Umbilical cord (tissue), 2 donors: ENCODE measurements at places on chromosomes 3 and 15. TPM values are rescaled to one million over a fixed set of nuclear protein-coding genes. Genes with fewer than 3 reads are reported as not detected.

Gene IL17RE
- 0.72 TPM for total RNA-seq

Gene LMAN1L
- 1.2 TPM for total RNA-seq

Gene CFAP91
- total RNA-seq: 14.2 TPM

Gene DNASE1L3
- 1.9 TPM for total RNA-seq

Gene STX19
- 9.4 TPM for total RNA-seq

Gene CDCP1
- total RNA-seq: 0.72 TPM

Gene GABRR3
- total RNA-seq: 4.6 TPM

Gene CCPG1
- 27.7 TPM for total RNA-seq

- DNase-seq: no peak
These were observed 44.5 kb downstream of the CMSS1 start for GRCh38 chr3:99862208-99862607.

DNA sequence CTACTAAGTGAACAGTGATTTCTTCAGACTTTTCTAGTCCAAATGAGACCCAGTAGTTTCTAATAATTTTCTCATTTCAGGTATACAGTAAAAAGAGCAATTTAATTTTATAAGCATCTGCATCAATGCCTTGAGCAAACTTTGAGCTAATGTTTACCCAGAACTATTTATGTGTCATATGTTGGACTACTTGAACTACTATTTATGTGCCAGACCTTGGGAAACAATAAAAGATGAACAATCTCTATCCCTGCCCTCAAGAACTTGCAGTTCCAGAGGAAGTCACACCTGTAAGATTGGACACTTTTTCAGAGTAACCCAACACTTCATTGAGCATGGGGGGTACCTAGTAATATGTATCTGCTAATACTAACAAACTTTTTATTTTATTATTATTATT, 2.3 kb upstream of the UBE3A start:
- no peak for DNase-seq

DNA sequence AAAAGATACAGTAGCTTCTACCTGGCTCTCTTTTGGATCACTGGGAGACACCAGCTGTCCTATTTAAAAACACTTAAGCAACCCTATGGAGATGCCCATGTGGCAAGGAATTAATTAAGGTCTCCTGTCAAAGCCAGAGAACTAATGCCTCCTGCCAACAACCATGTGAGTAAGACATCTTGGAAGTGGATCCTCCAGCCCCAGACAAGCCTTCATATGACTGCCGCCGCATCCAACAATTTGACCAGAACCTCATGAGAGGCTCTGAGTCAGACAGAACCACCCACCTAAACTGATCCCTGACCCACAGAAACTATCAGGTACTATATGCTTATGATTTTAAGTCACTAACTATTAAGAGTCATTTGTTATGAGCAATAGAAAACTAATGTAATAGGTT, 22.3 kb downstream of the IFT80 start:
- DNase-seq: no peak

DNA sequence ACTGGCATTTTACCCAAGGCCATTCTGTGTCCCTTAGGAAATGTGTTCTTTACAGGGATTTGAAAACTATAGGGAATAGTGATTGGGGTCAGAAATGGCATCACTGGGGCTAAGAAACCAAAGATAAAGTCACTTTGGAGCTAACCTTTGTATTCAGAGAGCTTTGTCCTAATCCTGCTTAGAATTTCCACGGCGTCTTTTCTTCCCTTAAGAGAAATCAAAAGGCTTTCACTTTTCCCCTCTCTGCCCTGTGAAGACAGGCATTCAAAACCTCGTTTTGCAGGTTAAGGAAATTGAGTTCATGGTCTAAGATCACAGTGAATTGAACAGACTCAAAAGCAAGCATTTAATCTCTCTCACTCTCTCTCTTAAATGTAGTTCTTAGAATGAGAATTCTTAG, 182.5 kb downstream of the VGLL4 start:
- no peak for DNase-seq

GRCh38 chr3:172394692-172395091, 53.6 kb downstream of the GHSR start:
- no peak for DNase-seq

DNA sequence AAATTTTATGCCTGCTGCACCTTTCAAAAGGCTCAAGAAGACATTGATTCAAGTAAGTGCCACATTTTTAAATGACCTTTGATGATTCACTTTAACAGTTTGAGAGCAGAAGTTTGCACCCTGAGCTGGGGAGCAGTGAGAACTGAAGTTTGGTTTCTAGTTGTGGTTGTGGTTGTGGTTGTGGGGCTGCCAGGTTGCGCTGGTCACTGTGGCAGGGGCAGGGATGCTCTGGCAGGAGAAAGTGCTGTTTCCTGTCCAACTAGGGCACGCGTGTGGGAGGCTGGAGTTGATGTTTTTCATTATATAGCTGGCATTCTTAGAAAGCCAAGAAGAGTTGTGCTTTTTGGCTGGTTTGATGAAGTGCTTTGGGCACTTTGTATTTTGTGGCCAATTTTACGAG, 339.7 kb upstream of the NR2F2 start:
- DNase-seq: no peak

DNA sequence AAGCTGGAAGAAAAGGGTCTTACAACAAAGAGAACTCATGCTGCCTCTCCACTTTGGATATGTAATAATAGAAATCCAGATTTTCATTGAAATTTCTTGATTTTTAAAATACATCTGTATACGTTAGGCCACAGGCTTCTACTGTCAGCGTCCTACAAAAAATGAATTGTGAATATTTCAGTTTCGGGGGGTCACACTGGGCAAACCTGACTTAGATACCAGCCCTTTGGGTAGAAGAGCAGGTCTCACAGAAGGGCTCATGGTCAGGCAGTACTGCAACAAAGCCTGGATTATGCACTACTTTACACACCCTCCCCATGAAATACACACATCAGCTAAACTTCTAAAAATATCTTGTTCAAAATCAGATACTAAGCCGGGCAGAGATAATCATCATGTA, 294.5 kb downstream of the FHIT start:
- DNase-seq: no peak

DNA sequence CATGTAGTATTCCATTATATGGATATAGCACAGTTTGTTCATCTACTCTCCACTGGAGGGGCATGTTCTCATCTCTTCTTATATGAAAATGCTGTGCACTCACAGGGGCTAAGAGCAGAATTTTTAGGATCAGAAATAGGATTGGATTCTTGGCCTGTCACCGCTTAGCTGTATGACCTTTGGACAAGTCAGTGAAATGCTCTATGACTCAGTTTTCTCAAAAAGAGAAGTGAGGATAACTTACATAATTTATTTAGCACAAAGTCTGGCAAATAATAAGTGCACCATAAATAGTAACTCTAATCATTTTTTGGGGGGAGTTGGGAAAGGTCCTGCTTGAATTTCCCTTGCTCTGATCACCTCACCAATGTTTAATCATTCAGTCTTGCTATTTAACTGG, 103.7 kb upstream of the LRIG1 start:
- no peak for DNase-seq

DNA sequence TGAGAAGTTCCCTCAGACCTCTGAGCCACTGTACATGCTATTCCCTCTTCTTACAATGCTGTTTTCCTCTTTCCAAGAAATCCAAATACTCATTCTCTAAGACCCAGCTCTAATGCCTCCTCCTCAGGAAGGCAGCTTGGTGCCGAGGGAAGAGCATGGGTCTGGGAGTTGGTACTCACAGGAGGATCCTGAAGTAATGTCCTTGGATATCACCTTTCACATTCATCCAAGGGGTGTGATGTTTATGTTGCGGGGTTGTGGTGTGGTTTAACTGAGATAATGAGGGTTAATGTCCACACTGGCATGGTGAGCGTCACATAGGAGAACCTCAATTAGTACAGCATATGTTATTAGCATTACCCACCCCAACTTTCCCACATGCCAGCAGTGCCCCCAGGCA, 31.9 kb downstream of the MYL3 start:
- DNase-seq: no peak

- DNase-seq: peak; percentile 54
These were observed 1.1 kb downstream of the HHATL start for GRCh38 chr3:42701371-42702065.

DNA sequence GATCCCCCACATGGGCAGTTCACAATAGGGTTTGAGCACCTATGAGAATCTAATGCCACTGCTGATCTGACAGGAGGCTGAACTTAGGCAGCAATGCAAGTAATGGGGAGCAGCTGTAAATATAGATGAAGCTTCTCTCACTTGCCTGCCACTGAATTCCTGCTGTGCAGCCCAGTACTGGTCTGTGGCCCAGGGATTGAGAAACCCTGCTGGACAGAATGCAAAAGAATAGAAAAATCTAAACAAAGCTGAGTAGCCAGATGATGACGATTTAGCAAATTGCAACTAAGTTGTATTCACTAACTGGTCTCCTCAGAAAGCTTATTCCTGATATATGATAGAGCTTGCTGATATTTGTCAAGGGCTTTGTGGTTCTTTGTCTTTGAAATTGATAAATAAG, 34.3 kb upstream of the APH1B start:
- DNase-seq: no peak

- DNase-seq: no peak
These were observed 22.5 kb upstream of the GABRR3 start for GRCh38 chr3:98057631-98058030.

DNA sequence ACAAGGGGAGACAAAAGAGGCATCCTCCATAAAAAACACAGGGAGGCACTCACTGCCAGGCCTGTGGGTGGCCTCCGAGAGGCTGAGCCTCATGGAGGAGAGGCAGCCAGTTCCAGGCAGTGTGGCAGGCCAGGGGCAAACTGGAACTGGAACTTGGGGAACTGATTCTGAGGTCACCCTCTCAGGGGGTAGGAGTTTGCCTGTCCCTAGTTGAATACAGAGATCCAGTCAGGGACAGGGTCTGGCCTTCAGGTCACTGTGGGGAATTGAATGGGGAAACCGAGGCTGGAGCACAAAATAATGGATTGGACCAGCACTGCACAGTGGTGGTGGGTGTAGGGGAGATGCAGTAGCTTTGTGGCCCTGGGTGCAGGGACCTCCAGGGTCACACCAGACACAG, 58.7 kb downstream of the TPRA1 start:
- no peak for DNase-seq

DNA sequence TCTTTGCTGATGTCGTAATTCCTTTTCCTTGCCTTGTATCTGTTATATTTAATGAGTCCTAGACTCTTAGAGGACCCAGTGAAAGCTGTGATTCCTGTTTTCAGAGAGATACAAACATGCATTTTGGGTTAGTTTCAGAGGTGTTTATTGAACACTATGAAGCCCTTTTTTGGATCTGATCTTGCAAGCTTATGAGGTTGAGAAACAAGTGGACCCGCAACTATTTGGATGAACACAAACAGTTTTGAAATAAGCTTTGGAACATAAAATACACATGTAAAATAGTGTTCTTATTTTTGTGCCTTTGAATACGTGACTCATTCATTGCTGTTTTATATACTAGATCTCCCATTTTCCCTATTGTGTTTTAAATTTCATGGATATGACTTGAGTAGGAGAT, 33.5 kb downstream of the SNRK start:
- no peak for DNase-seq

DNA sequence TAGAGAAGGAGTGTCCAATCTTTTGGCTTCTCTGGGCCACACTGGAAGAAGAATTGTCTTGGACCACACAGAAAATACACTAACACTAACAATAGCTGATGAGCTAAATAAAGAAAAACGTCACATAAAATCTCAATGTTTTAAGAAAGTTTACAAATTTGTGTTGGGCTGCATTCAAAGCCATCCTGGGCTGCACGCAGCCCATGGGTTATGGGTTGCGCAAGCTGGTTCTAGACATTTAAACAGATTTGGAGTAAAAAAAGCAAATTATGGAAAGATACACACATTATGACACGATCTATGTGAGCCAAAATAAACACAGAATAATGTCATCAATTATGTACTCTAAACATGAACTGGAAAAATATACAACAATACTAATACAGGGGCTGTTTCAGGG, 703.3 kb upstream of the LMCD1 start:
- DNase-seq: no peak

- no peak for DNase-seq
These were observed 324.8 kb upstream of the LRRFIP2 start for GRCh38 chr3:37499061-37499785.

- DNase-seq: no peak
These were observed 643.7 kb upstream of the NAALADL2 start for GRCh38 chr3:174215456-174215855.

GRCh38 chr3:10370429-10370828, 49.5 kb upstream of the SEC13 start:
- peak; percentile 9 for DNase-seq

- peak; percentile 87 for DNase-seq
These were observed 20.0 kb downstream of the SLC28A1 start for GRCh38 chr15:84904419-84904818.

DNA sequence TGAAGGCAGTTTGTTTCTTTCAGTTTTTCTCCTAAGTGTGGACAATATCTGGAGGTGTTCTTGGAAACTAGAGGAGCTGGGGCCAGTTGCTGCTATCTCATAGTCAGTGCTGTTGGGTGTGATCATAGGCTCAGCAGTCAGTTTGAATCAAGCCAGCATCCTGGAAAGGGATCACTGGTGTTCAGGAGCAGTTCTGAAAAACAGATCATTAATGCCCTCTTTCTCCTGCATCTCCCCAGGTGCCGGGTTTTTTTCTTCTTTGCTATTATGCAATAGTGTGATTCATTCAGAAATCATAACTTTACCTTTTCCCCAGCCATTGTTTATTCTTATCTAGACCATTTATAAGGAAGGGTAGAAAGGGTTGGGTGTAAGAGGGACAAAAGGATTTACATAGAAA, 24.0 kb downstream of the LNP1 start:
- no peak for DNase-seq

DNA sequence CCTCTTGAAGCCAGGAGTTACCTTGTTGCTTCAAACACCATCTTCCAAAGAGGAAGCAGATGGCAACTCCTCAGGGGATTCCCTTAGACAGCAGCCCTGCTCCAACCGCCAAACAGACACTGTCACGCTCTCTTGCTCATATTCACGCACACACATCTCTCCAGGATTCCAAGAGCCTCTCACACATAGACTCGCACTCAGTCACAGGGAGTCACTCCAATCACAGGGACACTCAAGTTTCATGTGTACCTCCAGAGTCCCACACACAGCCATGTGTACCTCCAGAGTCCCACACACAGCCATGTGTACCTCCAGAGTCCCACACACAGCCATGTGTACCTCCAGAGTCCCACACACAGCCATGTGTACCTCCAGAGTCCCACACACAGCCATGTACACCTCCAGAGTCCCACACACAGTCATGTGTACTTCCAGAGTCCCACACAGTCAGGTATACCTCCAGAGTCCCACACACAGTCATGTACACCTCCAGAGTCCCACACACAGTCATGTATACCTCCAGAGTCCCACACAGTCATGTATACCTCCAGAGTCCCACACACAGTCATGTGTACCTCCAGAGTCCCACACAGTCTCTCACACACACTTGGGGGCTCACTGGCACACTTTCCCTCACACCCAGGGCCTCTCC, 6.1 kb downstream of the VWA5B2 start:
- DNase-seq: no peak

DNA sequence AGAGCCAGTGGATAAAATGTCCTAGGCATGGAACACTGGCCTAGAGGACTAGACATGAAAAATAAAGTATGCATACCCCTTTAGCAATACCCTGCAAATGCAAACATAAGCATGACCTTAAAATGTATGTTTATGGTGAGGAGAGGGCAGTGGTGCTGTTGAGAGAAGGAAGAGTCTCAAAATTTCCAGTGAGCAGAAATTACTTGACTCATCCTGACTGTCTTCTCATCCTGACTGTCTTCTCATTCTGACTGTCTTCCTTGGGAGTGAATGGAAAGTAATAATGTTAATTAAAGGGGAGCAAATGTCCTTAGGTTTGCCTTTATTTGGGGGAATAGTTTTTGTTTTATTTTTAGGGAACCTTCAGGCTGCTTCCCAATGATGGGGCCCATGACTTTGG, 121.5 kb upstream of the GALNT15 start:
- no peak for DNase-seq
